ENCODE measurements at places on chromosomes 12 and 14.

GRCh38 chr12:123937707-123938591, 34.7 kb downstream of the CCDC92 start:
- DNase-seq, result peak; percentile 14

DNA sequence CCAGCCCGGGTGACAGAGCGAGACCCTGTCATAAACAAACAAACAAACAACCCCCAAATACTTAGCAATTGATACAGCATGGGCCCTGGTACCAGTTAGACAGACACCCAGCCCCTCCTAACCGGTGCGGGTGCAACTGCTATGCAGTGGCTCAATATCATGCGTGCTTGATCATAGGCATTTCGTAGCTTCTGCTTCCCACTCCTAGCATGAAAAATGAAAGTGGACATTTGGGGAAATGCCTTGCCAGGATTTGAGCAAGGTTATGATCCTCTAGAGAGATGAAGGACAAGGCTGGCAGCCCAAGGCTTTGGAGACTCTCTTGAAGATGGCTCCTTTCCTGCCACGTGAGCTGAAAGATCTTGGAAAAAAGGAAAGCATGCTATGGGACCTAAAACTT, 13.7 kb downstream of the FGF6 start:
- DNase-seq, result no peak

GRCh38 chr12:12689647-12690300, 6.2 kb downstream of the GPR19 start:
- DNase-seq, result no peak

DNA sequence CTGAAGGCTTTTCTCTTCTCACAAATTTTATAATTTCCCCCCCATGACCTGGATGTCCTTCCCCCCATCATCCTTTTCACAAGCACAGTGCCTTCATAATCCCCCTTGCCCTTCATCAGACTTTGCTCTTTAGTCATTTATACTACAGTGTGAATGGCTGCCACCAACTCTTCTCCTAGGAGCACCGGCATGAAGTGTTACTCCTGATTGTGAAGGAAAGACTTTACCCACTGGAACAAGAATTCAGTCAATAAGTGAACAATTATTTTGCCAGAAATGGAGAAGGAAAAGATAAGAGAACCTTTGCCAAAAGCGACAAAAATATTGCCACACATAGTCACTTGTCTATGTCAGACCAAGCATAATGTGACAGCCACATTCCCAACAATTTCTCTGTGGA, 5.0 kb downstream of the SERPINA9 start:
- no peak for DNase-seq

- no peak for DNase-seq
Observed at GRCh38 chr12:42996869-42997431, 407.4 kb upstream of the PRICKLE1 start.

GRCh38 chr14:51576117-51576430, 75.6 kb upstream of the FRMD6 start:
- DNase-seq, result peak; percentile 81

DNA sequence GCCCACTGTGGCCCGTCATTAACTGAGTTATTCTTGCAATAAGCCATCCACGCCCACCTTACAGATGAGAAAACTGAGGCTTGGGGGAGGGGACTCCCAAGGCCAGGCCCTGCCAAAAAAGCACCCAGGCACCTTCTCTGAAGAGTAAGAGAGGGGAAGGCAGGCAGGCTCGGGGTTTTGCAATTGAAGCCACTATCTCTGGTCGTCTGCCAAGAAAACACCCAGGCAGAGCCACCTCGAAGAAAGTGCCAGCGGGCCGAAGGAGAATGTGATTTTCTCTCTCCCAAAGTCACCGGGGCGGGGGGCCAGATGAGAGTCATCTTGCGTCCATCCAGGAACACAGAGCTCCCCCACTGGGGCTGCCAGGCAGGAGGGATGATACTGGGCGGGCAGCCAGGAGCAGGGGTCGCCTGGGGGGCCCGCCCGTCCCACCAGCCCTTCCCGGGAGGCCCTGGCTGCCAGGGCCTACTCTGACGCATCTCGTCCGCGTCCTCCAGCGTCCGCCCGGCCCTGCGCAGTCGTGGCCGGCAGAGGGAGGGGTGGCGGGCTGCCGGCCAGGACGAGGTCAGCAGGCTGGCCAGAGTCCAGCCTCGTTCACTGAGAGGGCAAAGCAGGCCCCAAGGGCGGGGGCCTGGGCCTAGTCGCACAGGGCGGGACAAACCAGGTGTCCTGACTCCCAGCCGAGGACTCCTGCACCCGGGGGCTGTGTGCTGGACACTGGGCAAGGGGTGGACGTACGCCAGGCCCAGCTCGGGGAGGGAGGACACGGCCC, 74.3 kb downstream of the RFLNA start:
- peak; percentile 87 for DNase-seq

DNA sequence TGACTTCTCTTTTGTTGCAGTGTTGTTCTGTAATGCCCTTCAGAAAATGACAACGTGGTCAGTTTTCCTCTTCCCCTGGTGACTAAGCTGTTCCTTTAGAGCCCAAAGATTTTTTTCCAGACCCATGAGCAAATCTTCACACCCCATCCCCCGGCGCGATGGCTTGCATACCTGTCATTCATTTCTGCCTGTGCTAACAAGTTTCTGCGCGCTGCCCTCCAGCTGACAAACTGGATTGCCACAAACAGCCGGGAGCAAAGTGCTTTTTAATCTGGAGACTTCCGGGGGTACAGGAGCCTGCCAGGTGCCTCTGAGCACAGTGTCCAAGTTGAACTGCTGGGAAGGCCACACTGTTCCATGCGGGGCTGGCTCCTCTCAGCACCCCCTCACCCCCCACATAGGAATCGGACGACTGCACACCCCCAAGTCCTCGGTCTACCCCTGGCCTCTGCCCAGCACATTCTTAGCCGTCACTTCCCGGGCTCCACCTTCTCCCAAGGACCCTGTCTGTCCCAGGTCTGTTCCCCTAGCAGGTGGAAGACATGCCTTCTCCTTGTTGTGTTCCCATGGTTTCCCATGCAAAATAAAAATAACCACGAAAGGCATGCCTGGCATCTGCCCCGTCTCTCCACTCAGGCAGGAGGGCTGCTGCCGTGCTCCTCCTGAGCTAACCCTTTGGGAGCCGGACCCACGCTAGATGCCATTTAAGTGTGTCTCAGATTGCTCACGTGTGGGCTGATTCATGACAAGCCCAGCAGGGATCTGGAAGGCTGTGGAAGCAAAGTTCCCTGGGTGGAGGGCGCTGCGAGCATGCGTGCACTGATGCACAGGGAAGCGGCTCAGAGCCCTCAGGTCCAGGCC, 14.1 kb downstream of the RILPL1 start:
- peak; percentile 80 for DNase-seq

DNA sequence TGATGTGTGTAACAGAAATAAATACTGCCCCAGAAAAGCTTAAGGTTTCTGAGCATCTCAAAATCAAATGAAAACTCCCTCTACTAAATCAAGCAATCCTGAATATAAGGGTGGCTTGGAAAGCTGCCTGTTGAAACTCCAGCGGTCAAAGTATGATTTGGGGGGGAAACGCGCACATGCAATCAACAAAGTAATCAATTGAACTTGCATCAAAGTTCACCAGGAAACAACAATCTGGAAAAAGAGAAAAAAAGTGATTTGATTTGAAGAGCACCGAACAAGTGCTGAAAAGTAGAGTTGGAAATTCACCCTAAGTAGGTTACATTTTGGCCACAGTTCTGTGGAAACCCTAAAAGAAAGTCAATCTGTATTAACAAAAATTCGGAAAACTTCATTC, 700 bp downstream of the CNIH1 start:
- no peak for DNase-seq

DNA sequence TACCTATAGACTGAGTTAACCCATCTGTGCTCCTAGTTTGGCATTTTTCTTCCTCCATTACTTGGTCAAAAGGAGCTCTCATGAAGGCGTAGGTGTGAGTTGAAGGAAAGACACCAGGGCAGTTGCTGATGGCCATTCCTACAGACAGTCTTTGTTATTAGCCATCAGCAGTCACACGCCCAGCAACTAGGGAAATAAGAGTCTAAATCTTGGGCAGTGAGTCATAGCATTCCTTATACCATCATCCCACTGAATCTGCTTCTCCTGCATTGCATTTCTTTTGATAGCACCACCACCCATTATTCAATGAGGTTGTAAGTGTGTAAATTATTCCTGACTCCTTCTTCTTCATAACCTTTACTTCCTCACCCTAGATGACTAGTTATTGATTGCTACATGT, 150.9 kb upstream of the IGF1 start:
- DNase-seq, result peak; percentile 76

DNA sequence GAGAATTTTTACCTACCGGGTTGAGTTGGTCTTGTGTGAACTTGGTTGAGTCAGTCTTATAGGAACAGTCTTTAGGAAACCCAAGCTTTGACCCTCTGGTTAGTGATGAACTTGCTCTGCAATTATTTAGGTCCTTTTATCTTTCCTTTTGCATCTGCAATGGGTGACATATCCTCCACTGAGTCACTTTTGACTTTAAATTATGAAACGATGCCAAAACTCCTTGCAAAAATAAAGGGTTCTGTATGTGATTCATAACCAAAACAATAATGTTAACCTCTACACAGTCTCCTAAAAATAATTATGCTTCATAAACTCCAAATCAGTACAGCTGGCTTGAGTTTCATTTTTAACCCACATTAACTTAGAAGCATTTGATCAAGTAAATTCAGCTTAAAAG, 979.4 kb downstream of the GALC start:
- DNase-seq, result peak; percentile 83

GRCh38 chr12:110872100-110872499, 25.3 kb downstream of the CCDC63 start:
- no peak for DNase-seq

GRCh38 chr12:130970165-130970907, 16.6 kb downstream of the ADGRD1 start:
- no peak for DNase-seq

DNA sequence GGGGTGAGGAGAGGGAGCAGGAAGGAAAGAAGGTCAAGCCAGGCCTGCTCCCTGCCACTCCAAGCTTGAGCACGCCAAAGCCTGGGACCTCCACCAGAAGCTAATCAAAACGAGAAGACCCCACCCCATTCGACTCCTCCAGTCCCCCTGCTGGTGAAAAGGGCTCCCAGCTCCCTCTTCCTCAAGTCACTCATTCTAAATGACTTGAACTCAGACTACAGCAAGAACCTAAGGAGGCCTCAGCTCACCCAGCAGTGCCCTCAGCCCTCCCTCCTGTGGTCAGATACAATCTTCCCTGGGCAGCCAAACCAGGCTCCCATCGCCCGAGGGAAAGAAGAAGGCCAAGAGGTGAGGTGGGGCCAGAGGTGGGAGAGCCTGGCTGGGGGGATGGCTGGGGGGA, 17.4 kb downstream of the HDAC7 start:
- no peak for DNase-seq

DNA sequence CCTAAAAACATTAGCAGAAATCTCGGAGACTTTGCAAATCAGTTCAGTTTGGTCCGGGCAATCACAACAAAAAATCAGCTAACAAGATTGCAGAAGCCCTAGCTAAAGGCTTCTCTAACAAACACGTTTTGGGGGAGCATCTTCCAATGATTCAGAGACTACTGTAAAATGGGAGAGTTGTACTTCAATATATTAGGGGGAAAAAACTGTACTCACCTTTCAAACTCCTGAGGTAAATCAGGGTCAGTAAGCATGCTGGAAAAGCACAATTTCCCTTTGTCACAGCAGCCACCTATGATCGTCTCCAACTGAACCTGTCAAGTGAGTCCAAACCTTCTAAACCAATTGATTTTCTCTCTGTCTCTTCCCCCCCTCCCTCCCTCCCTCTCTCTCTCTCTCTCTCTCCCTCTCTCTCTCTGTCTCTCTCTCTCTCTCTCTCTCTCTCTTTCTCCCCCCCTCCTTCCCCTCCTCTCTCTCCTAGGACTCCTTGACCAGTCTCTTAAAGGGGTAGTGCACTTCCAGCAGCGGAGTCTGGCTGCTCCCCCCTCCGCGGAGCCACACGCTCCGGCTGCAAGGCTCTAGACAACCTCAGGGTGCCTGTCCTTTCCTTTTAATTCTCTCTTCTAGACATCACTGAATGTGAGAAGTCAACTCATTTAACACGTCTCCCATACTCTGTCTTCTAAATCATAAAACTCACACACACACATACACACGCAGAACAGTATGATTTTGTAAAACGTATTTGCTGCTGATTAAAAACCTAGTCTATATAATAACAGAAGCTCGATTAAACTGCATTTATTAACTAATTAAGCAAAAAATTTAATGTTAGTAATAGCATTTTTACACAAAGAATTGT, at the start of gene SOX5:
SOX5 (minus strand) TSS at position 323 of the 862 bp plus-strand sequence; CDS start at position 254, 69 bp downstream.
- peak; percentile 75 for DNase-seq

DNA sequence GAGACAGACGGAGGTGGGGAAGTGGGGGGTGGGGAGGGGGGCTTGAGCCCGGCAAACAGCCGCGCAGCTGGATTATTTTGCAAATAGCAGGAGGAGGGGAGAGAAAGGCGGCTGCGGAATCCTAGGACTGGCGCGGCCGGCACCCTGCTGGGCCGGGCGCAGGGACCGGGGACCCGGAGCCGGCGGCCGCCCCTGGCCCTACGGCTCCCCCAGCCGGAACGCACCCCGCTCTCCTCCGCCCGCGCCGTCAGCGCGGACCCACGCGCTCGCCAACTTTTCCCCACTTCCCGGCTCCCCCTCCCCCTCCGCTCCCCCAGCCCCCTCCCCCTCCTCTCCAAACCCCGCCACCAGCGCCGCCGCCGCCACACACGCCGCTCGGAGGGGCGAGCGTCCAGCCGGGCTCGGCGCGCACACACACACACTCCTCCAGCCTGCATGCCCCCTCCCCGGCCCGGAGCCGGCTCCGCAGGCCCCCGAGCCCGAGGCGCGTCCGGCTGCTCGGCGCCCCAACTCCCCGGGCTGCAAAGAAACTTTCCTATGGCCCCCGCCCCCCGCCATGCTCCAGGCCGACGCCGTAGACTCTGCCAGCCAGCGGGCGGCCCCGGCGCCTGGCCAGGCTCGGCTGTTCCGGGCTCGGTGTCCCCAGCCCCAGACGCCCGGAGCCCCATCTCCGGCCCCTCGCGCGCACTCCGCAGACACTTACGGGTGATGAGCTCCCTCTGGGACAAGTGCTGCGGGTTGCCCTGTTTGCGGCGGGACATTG, 1.4 kb downstream of the BCL11B start:
- DNase-seq, result no peak

DNA sequence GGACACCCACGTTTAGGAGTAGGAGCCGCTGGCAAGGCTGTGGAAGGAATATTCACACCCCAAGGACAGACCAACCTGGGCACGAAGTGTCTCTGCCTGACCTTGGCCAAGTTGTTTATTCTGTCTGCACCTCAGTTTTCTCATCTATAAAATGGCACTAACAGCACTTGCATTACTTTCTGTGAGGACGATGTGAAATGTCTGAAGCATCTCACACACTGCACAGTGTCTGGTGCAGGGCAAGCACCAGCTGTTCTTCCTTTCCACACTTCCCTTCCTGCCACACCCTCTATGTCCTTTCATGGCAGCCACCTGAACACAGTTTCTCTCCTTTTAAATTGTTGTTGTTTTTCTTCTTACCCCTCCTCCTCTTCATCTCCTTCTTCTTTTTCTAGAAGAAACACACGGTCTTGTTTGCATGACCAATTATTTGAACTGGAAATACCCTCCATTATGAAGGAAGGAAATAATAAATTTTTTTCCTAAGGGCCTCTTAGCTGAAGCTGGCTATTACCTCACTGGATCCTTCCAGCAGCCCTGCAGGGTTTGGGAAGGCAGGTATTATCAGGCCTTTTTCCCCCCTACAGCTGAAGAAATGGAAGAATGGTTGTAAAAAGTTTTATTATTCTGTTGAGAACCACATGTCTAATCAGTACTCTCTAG, 42.9 kb upstream of the ATP23 start:
- DNase-seq, result no peak

Data from astrocyte (in vitro differentiated cells and primary cell).